ENCODE measurements at places on chromosomes 6 and 20.
A peak's percentile ranks its signal among the peaks of the same experiment; 100 is the strongest.

GRCh38 chr20:38178065-38178491 is 13.0 kb upstream of the TGM2 start:
- DNase-seq: no peak

GRCh38 chr6:6599468-6599873 is 11.0 kb downstream of the LY86 start:
- DNase-seq: no peak

DNA sequence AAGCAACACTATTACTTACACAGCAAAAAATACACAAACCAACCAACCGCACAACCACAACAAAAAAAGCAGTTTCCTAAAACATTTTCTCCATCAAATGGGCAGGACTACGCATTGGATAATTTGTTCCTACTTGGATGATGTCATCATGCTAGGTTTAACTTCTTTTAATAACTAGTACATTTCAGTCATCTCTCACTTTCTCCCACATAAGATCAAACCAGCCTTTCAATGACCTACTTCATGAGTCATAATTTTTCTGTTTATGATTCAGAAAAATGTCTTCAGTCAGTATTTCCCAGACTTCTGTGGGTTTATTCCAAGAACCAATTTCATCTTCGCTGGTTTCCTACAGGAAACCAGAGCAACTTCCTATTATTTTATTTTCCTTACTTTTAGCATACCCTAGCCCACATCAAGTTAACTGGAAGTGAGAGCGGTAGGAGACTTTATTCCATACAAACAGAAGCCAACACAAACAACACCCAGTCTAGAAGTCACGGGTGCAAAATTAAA is 134.2 kb downstream of the GMDS start:
- DNase-seq: no peak

GRCh38 chr20:24761220-24762065 is 187.6 kb upstream of the CST7 start:
- no peak for DNase-seq

DNA sequence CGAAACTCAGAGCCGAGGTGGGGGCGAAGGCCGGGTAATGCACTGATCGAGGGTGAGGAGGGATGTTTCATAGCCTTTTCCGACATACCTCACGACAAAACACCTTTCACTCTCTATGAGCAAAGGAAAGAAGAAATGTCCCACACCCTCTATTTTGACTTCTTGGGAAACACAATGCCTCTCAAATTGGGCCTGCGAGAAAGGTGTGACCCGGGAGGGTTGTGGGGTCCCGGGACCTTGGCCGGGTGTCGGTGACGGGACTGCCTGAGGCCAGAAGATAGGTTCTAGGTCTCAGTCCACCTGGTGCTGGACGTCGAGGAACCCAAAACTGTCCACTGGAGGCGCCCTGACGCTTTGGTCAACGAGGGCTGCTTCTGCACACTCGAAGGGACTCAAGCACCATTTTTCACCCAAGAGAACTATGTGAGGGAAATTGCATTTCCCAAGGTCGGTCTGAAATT is 41.1 kb upstream of the OSTM1 start:
- no peak for DNase-seq

GRCh38 chr20:47568019-47568418 is 66.3 kb downstream of the NCOA3 start:
- no peak for DNase-seq

GRCh38 chr20:16054985-16055384 is 518.3 kb downstream of the KIF16B start:
- DNase-seq: no peak

DNA sequence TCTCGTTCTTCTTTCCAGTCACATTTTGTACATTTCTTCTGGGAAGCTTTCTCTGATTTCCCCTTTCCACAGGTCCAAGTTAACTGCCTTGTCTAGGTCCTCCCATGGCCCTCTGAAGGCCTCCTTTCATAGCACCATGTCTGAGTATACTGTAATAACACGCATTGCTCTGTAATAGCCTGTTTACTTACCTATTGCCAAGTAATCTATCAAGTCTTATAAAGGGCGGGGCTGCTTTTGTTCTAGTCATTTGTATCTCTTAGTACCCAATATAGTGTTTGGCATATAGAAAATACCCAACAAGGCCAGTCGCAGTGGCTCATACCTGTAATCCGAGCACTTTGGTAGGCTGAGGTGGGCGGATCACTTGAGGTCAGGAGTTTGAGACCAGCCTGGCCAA is 17.9 kb downstream of the PTPN1 start:
- DNase-seq: no peak

- DNase-seq: no peak
Observed at GRCh38 chr6:12751694-12752325, 35.2 kb downstream of the PHACTR1 start.

- no peak for DNase-seq
Observed at GRCh38 chr20:60904730-60905129, 347.3 kb upstream of the CDH4 start.

DNA sequence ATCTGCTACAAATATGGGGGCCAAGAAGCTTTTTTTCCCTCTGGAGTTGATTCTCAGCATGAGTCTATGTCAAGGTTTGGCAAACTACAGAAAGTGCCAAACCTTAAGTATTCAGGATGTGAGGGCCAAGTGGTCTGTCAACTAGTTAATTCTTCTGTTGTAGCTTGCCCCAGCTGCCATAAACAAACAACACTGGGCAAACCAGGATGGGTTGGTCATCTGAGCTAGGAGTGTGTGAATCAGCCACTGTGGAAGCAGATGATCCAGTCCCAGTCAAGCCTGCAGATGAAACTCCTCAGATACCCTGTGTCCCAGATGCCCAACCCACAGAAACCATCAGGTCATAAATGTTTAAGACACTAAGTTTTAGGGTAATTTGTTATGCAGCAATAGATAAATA is 103.0 kb upstream of the MOCS1 start:
- DNase-seq: no peak

GRCh38 chr6:68834551-68834950 is 199.5 kb downstream of the ADGRB3 start:
- DNase-seq: no peak

DNA sequence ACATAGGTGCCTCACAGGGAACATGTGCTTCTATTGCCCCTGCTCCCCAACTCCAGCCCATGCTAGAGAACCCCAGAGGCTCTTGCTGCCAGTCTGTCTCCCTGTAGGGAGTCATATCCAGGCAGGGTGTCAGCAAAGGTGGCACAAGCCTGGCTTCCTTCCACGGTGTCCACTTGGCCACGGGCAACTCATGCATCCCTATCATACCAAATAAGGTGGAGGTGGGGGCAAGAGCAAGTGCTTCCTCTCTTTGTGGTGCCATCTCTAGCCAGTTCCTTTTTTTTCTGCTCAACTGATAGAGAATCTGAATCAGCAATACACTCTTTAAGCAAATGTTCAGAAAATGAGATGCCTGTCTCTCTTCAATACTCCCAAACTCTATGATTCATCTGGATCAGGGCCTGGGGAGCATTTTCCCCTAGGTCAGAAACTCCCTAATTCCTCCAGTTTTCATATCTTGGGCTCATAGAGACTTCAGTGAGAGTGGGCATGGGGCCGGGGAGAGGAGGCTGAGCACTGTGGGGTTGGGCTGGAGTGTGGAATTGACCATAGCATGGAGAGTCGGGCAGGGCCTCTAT is 105.1 kb upstream of the GPR6 start:
- no peak for DNase-seq

GRCh38 chr6:165701005-165701404 is 38.0 kb upstream of the PDE10A start:
- DNase-seq: no peak

- no peak for DNase-seq
Observed at GRCh38 chr6:3297909-3298308, 39.2 kb downstream of the PSMG4 start.

DNA sequence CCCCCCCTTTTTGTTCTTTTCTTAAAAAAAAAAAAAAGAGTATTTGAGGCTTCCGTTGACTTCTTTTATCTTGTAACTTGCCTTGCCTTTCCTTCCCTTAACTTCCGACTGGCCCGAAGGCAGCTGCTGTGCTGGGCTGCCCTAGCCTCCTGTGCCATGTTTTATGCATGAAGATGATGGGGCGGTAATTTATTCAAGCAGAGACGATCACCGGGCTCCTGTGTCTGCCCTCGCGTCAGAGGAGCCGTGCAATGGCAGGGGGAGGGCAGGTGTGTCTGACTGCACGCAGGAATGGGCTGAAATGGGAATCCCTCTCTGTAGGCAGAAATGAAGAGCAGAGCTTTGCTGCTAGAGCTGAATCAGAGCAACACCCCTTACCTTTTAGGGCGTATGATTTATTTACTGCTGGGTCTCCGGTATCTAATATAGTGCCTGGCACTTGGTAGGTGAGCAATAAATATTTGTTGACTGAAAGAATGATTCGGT is 106.3 kb upstream of the RIPOR2 start:
- peak; percentile 51 for DNase-seq

- no peak for DNase-seq
Observed at GRCh38 chr20:24469116-24469893, at the start of gene SYNDIG1. Gene SYNDIG1 (plus strand): TSS chr20:24469629. CDS start chr20:24543098, 73,469 bp downstream.
